ENCODE measurements at places on chromosomes 5 and 9.

DNA sequence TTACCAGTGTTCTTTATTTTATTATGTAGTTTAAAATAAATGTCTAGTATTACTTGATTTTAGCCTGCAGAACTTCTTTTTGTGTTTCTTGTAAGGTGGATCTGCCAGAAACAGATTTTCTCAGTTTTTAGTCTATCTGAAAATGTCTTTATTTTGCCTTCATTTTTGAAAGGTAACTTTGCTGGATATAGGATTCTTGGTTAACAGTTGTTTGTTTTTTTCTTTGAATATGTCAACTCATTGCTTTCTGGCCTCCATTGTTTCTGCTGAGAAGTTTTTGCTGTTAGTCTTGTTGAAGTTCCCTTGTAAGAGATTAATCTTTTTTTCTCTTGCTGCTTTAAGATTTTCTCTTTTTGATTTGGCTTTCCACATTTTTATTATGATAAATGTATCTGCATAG lies 75.5 kb downstream of the MTREX start:
- DNase-seq = no peak

DNA sequence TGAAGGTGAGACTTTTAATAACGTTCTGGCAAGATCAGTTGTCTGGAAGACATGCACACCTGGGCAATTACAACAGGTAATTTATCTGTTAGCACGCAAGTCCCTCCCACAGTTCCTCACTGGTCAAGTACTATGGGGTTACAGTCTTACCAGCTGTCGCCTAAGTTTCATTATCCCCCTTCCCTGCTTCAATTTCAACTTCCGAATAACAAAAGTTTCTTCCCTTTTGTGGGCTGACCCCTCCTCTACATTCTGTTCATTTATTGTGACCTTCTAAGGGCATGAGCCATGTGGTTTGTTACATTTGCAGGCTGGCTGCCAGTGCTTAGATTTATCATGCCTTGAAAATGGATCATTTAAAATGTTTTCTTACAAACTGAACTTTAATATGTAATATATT lies 16.5 kb downstream of the GAPT start:
- no peak for DNase-seq

DNA sequence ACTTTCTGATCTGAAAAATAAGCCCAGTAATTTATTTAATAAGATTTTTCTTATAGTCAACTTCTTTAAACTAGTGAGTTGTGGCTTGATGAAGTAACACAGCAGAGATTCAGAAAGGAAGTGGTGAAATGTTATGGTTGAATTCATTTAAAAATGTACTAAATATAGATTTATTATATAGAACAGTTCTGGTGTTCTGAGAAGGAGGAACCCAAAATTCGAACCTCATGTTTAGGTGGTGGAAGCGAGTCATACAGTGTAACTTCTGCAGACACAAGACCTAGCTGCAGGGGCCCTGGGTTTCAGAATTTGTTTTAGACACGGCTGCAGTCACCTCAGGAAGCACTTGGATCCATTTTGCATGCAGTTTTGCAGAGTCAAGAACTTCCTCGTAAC lies 188.2 kb downstream of the TRIO start:
- DNase-seq = no peak

- DNase-seq = no peak
Measured at GRCh38 chr5:153470736-153471135, 19.7 kb upstream of the GRIA1 start.

DNA sequence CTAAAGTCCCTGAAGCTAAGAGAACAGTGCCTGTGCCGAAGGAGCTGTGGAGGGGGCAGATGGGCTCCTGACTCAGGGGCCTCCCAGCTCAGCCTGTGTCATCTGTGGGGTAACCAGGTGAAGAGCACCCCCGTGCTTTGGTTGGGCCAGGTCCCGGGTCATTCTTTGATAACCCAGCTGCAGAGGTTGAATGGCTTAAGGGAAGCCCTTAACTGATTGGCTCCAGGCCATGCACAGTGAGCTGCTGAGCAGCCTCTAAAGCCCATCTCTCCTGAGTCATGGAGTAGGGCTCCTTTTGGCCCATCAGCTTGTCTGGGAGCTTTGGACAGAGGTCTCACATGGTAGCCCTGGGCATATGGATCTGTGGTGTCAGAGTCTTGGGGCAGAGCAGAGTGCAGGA lies 28.7 kb downstream of the COL27A1 start:
- no peak for DNase-seq

DNA sequence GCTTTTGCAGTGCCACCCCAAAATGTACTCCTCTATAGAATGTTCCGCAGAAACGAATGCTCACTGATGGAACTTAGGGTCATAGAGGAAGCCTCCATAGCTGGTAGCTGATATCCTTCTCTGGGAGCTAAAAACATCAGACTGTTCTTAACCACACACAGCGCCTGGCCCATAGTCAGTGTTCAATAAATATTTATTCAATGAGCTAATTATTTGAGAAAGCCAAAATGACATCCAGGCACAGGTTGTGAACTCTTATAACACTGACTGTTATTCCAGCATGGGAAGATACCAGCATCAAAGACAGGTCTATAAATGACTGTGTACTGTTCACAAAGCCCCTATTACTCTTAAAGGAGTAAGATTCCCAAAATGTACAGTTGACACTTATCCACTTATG lies 12.9 kb downstream of the GDF9 start:
- DNase-seq = no peak

- no peak for DNase-seq
Measured at GRCh38 chr9:115880221-115880885, 273.2 kb upstream of the PAPPA start.

DNA sequence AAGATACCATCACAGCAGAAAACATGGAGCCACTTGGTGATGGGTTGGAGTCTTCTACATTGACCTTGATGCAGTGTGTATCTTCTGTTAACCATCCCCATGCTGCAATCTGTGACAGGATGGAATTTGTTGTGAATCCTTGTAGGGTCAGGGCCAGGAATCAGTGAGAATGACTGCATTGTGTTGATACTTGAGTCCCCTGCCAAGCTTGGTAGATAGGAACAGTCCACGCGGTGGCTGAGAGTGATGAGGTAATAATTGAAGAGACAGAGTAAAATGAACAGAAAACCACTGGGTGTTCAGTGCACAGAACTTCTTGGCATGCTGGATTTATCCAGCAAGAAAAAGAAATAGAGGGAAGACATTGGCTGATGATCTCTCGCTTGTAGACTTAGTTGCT lies 217.5 kb downstream of the MAN2A1 start:
- peak; percentile 55 for DNase-seq

- peak; percentile 49 for DNase-seq
Measured at GRCh38 chr5:174935854-174936474, 211.6 kb downstream of the MSX2 start.

GRCh38 chr9:81377320-81377719 lies 312.0 kb downstream of the TLE1 start:
- DNase-seq = no peak

DNA sequence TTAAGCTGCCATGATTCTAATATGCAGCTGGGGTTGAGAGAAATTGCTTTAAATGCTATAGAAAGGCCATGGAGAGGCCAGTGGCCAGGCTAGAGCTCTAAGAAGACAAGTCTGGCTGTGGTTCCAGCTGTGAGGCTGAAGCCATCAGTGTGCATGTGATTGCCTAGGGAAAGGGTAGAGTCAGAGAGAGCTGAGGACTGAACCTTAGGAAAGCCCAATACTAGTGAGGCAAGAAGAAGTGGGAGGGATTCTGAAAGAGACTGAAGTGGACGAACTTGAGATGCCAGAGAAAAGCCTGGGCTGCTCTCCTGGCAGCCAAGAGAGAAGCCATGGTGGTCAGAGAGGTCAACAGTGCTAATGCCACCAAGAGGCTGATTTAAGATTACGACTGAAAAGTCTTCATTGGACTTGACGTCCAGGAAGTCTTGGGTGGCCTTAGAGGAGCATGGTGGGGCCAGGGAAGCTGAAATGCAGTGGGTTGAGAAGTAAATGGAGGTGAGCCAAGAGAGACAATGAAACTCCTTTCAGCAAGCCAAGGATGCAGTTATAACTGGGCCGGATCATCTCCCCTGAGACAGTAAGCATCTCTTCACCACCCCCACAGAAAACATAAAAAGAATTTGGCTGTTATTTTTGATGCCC lies 133.2 kb downstream of the TMEM174 start:
- DNase-seq = no peak

DNA sequence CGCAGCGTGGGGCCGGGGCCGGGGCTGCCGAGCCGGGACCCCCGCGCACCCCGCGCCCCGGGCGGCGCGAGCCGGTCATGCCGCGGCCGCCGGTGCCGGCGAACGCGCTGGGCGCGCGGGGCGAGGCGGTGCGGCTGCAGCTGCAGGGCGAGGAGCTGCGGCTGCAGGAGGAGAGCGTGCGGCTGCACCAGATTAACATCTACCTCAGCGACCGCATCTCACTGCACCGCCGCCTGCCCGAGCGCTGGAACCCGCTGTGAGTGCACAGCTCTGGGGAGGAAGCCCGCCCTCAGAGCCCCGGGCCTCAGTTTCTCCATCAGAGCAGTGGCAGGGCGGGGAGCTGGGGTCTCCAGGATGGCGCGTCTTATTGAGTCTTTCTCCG lies 335 bp downstream of the GALNT12 start:
- DNase-seq = no peak

DNA sequence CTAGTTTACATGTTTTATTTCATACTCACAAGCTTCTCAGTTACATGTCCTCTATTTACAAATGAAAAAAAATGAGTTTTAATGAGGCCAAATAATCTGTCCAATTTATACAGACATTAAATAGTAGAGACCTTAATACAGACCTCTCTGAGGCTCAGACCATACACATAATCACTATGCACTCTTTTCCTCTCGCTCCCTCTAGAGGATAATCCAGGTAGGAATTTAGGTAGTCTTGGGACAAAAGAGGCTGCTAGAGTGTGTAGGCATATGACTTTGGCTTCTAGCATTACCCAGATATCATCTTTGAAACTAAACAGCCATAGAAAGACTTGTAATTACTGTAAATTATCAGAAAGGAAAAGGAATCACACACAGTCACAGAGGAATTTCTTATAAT lies 444.7 kb downstream of the HINT1 start:
- peak; percentile 65 for DNase-seq

GRCh38 chr5:35294976-35295375 lies 64.7 kb upstream of the PRLR start:
- DNase-seq = no peak

- no peak for DNase-seq
Measured at GRCh38 chr9:90464978-90465377, 177.6 kb downstream of the DIRAS2 start.

- DNase-seq = no peak
Measured at GRCh38 chr5:17448877-17449276, 49.2 kb upstream of the TAF11L2 start.

DNA sequence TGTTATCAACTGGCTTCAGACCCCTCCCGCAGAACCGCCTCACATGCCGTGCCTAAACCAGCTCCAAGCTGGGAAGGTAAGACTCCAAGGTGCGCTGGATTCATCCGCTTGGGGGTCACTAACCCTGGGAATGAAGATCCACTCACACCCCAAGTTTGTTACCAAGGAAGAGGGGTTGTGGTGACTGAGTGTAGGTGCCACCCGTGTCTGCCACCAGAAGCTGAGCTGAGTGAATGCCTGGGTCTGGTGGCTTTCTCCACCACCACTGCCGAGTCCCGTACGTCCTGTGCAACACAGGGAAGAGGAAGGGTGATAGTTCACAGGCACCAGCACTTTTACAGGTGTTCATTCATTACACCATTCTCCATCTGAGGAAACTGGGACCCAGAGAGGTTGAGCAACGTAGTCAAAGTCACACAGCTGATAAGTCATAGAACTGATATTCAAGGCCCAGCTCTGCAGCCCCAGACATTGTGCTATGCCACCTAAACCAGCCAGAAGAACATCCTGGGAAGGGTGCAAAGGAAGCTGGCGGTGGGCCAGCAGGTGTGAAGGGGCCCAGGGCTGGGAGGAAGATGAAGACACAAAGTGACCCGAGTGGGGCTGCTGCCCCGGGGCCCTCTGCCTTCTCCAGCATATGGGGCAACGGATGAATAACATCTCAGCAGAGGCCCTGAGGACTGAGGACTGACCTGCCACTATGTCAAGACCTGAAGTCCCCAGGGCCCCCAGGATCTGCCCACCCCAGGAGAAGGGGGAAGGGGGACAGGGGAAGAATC lies 70.9 kb upstream of the PPP1R26 start:
- DNase-seq = no peak

GRCh38 chr5:145210020-145210419 lies 625.1 kb downstream of the PRELID2 start:
- DNase-seq = no peak

DNA sequence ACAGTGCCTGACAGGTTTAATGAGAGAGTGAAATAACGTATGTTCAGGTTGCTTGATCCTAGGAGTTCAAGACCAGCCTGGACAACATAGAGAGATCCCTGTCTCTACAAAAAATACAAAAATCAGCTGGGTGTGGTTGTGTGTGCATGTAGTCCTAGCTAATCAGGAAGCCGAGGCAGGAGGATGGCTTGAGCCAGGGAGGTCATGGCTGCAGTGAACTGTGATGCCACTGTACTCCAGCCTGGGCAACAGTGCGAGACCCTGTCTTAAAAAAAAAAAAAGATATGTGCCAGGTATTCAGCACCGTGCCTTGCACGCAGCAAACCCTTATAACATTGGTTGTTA lies 38.8 kb upstream of the SPRY4 start:
- DNase-seq = no peak

- no peak for DNase-seq
Measured at GRCh38 chr5:124747791-124748686, 1.6 kb upstream of the ZNF608 start.

GRCh38 chr5:464843-465590 lies 22.0 kb downstream of the EXOC3 start:
- DNase-seq = no peak

- no peak for DNase-seq
Measured at GRCh38 chr5:39371367-39371635, 7.0 kb upstream of the C9 start.

DNA sequence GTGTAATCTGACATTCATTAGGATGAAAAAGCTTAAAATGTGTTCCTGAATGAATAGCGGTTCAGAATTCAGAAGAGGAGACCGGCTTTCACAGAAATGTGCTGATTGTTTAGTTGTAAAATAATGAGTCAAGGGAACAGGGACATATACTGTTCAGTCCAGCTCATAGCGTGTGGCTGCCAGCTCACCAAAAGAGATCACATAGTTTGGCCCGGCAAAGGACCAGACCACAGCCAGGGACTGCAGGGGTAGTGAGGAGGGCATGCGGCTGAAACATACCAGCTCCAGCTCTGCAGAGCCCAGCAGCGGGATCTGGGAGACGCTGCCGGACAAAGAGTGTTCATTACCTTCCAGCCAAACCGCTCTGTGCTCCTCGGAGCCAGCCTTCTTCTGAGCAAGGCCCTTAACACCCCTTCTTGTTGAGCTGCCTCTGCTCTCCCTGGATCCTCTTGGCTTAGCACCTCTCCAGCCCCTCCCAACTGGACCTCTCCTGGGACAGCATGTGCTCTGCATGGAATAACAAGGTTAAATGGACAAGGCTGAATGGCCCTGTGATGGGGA lies 116.8 kb upstream of the CNTLN start:
- DNase-seq = peak; percentile 99

Measured in LHCN-M2 (cell line).